Fibroblast of the conjunctiva (primary cell): ENCODE measurements at places on chromosomes 16 and 17.

- no peak for DNase-seq
Measured at GRCh38 chr17:15406081-15406480, 61.3 kb downstream of the CDRT4 start.

- no peak for DNase-seq
Measured at GRCh38 chr17:77392376-77393273, 251.9 kb downstream of the SEC14L1 start.

GRCh38 chr16:10738231-10739077, 5.2 kb upstream of the NUBP1 start:
- peak; percentile 60 for DNase-seq

DNA sequence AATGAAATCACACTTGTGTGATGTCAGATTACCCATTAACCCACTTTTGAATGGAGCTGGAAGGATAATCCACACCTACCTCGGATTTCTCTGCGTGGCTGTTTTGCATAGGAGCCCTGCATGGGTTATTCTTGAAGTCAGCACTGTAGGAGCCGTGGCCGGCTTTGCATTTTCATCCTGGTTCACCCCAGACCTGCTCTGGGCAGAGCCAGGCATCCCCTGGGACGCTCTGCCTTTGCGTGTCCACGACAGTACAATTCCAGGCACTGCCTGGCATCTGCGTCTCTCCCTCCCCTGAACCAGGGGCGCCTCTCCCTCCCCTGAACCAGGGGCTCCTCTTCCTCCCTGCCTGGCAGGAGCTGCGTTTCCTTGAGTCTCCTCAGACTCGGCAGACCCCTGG, 29.7 kb upstream of the ZNF750 start:
- DNase-seq, result no peak

GRCh38 chr17:12983991-12984884, 33.6 kb downstream of the ELAC2 start:
- DNase-seq, result peak; percentile 84

DNA sequence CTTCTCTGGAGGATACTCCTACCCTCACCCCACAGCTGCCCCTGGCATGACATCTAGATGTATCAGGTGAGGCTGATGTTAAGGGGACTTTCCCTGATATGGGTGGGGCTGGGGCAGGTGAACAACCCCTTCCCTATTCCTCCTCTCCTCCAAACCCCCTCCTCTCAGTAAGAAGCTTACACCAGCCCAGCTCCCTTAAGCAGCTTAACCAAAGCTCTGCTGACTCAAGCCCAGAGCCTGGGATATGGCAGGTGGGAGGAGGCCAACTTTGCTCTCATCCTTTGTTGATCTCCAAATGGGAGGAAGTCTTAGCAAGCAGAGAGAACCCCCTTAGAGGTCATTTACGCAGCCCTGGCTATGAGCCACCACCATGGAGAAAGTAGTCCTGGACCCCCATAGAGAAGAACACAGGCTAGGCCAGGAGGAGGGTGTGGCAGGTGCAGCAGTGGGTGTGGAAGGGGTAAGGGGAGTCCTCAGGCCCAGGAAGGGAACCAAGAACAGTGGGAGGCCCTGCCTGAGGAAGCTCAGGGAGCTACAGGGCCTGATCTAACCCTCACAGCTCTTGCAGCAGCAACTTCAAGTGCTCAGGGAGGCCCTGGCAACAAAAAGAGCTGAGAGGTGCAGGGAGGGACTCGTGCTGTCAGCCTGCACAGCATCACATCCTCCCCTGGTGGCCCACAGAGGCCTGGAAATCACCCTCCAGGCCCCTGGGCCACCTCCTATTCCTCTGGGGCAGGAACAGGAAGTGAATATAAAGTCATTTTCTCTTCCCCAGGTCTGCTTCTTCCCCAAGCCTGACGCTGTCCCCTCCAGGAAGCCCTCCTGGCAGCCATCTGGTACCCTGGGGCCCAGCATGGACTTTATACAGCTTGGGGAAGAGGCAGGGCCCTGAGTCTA, 2.9 kb downstream of the UNC119 start:
- no peak for DNase-seq

DNA sequence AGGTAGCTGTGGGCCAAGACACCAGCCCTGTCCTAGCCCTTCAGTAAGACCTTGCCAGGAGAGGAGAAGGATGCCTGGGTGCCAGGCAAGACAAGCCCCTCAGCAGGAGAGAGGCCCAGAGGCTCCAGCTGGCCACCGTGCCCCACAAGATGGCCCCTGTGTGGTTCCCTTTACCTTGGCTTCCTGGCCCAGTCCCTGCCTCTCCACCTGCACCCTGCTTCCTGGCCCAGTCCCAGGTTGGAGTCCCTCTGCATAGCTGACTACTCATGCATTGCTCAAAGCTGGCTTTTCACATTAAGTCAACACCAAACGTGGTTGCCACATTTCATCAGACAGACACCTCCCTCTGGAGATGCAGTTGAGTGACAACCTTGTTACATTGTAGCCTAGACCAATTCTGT, 4.0 kb downstream of the SYNGR3 start:
- DNase-seq, result no peak

GRCh38 chr17:7589891-7590691, at the start of gene SOX15:
Gene SOX15 (minus strand): TSS chr17:7590094. CDS start chr17:7589676, 418 bp downstream.
- no peak for DNase-seq

DNA sequence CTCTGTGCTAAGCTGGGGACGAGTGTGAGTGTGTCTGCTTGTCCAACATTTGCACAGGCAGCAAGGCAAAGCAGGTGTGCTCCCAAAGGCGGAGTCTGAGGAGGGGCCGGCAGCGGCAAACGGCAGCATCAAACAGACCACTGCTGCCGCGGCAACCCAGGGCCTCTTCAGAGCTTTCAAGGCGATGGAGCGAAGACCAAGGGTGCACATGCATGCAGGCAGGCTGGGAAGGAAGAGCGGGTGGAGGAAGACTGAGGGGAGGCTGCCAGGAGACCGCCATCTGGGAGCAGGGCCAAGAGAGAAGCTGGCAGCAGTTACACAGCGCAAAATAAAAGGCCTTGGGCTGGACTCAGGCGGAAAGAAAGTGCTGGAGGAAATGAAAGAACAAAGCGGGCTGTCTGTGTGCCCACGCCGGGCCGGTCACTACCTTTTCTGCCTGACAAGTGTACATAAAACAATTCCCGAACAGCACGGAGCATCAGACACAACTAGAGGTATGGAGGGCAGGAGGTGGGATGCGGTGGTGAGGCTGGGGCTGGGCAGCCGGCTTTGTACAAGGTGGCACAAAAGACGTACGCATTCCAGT, 8.5 kb downstream of the TIMM22 start:
- DNase-seq, result peak; percentile 78

DNA sequence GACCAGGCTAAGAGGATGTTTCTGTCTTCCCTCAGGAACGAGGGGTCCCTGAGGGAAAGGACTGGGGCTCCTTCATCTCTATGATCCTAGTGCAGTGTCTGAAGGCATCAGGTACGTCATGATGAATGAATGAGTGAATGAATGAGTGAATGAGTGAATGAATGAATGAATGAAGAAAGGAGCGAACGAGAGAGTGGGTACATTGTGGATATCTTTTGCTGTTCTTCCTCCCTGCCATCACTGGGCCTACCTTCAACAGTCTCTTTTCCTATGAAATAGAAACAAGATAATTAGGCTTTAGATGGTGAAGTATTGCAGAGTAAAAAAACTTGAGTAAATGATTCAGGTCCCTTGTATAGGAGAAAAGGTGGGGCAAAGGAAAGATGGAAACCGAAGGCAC, 111.3 kb upstream of the CRHR1 start:
- no peak for DNase-seq

DNA sequence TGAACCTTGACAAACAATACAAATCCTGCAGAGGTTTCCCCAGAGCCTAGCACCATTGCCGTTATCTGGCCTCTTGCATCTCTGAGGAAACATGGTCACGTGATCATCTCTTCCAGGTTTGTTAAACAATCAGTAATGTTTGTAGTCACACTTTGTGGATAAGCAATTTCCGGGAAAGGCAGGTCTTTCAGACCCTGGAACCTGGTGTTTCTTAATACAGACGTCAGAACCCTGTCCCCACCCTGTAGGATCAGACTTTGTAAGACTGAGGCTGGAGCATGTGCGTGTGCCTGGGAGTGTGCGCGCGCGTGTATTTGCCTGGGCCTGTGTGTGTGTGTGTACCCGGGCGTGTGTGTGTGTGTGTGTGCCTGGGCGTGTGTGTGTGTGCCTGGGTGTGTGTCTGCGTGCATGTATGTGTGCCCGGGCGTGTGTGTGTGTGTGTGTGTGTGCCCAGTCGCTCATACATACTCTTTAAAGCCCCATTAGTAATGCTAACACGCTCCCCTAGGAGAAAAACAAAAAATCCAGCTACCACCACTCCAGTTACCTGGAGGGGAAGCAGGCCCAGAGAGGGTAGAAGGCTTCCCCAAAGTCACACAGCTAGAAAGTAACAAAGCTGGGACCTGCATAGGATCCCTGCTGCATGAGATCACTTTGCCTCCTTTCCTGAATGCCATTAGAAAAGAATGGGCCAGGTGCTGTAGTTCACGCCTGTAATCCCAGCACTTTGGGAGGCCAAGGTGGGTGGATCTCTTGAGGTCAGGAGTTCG, 5.3 kb downstream of the CTNS start:
- DNase-seq, result no peak

- DNase-seq, result no peak
Measured at GRCh38 chr17:38458521-38458920, 30.3 kb downstream of the ARHGAP23 start.

DNA sequence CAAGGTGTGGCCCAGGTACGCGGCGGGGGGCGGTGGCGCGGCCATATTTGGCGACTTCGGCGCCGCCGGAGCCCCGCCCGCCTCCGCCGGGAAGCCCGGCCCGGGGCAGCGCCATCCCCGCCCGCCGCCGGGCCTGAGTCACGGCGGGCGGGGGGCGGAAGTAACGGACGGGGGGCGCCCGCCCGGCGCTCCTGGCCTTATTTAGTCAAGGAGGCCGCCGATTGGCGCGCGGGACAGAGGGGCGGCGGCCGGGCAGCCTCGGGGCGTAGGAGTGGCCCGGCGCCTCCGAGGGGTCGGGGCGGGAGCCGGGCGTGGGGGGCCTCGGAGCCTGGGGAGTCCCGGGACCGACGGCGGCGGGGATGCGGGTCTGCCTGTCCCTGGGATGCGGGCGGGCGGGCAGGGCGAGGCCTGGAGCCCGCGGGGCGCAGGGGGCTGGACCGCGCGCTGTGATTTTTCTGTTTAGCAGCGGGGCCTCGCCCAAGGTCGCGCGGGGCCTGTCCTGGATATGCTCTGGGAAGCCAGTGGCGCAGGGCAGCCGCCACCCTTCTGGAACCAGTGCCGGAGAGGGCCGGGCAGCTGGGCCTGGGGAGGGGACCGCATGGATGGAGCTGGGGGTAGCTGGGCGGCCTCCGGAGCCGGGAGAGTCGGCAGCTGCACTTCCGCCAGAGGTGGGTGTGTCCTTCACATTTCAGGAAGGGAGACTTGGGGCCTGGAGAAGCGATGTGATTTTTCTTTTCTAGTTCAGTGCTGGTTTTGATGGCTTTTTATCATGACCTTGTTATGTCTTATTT, 2.3 kb upstream of the ACTG1 start:
- DNase-seq, result peak; percentile 65

DNA sequence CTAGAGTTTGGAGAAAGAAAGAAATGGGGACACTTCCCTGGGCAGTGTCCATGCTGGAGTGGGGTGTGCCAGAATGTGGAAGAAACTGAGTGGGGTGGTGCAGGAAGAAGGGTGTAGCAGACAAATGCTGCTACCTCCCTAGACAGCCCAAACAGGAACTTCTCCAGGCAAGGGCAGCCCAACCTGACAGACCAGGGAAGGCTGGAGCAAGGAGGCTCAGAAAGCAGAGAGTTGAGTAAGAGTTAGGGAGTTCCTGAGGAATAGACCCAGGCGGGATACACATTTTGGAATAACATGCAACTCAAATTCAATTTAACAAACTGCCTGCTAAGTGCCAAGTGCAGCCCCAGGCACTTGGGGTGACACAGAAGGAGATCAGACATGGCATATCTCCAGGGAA, 1.0 kb upstream of the MYO18A start:
- DNase-seq, result no peak

DNA sequence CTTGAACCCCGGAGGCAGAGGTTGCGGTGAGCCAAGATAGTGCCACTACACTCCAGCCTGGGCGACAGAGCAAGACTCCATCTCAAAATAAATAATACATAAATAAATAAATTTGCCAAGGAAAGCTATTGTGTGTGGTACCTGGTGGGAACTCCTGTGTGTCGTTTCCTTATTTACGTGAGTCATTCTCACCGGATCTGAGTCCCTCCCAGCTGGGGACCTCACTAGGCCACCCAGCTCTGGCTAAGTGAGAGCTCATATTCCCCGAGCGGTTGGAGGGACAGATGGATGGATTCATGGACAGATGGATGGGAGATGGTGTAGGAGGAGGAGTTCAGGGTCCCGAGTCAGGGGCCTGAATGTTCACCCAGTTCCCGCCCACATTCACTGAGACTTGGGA, 22.9 kb upstream of the C1QL1 start:
- DNase-seq, result no peak

DNA sequence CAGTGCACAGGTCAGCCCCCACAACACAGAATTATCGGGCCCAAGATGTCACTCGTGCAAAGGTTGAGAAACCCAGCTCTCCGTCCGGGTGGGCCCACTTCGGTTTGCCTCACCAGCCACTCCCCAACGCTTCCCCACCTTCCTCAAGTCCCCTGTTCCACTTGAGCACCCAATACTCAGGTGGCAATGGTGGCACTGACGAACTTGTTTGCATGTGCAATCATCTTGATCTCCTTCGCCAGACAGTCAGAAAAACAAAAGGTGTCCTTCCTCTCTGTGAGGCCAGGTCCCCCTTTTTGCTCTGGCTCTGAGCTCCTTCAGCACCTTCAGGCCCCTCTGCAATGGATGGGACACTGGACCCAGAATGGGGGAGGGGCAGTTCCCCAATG, 3.7 kb downstream of the GGA2 start:
- DNase-seq, result no peak

DNA sequence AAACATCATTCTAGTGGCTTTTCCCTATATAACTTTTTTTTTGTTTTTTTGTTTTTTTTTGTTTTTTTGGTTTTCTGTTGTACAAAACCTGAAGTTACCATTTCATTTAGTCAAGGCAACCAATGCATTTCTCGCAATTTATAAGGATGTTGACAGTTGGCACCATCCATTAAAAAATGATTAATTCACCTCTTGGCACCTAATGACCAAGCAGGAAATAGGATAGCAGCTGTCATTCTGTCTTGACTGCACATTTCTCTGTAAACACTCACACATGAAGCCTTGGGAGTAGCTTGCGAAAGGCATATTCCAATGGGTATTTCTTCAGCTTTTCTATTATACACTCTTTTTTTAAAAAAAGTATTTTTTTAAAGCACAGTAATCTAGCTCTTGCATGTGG, 77.5 kb downstream of the SYCE1L start:
- DNase-seq, result no peak

GRCh38 chr16:30711712-30712111, 12.7 kb downstream of the SRCAP start:
- DNase-seq, result no peak

- DNase-seq, result no peak
Measured at GRCh38 chr17:28090551-28090950, 48.1 kb downstream of the NLK start.

DNA sequence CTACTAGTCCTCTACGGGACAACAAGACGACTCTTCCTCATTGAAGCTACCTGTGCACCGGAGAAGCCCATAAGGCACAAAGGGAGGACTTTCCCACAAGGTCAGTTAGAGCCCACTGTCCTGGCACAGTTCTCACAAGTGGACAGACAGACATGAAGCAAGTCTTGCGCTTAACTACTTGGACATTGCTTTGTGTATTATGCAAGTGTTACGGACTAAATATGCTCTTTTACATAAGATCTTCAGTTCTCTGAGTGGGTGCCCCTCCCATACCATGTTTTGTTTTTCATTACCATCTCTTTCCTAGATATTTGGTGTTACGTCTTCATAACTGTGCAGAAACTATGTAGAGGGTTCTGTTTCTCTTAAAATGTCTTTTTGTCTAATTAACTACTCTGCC, 18.1 kb downstream of the ANKRD40CL start:
- no peak for DNase-seq

GRCh38 chr16:89737341-89738071, 16.2 kb downstream of the ZNF276 start:
- DNase-seq, result no peak
